ENCODE measurements at places on chromosomes 1 and 21.
A peak's percentile ranks its signal among the peaks of the same experiment; 100 is the strongest.

- no peak for DNase-seq
Measured at GRCh38 chr1:102837551-102837950, 270.8 kb downstream of the COL11A1 start.

DNA sequence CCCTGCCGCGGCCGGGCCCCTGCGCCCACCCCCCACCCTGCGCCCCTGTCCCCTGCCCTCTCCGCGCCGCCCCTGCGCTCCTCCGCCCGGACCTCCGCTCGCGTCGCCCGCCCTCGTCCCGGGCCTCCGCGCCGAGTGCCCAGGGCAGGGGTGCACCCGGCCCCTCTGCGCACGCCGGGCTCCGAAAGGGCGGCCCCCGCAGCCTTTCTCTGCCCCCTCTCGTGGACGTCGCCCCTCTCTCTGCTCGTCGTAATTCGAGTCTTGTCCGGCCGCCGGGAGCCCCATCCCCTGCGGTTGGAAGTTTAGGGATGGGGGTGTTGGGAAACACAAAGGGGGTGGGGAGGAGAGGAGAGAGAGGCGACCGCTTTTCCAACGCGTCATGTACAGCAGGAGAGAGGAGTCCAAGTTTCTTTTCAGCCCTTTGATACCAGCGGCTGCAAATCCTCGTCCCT lies 407 bp downstream of the GALNT2 start:
- no peak for DNase-seq

DNA sequence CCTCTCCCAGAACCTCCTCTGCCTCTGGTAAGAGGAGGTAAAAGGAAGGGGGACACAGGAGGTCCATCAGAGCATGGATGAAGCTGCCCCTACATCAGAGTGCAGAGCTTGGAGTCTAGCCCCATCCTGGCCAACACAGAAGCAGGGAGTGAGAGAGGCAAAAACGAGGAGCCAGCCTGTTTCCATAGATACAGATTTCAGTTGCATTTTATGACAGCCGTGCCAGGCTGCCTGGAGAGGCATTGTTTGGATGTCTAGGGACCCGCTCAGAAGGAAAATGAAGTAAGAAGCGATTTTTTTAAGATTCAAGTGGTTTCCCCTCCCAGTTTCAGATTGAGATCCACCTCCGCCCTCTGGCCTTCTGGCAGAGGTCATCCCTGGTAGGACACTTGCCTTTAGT lies 11.5 kb upstream of the GJA8 start:
- no peak for DNase-seq

- peak; percentile 74 for DNase-seq
Measured at GRCh38 chr1:19123837-19124236, 86.2 kb downstream of the UBR4 start.

- DNase-seq = no peak
Measured at GRCh38 chr1:111852261-111852721, 96.6 kb downstream of the DDX20 start.

- no peak for DNase-seq
Measured at GRCh38 chr21:45356653-45357435, 48.1 kb upstream of the COL18A1 start.

DNA sequence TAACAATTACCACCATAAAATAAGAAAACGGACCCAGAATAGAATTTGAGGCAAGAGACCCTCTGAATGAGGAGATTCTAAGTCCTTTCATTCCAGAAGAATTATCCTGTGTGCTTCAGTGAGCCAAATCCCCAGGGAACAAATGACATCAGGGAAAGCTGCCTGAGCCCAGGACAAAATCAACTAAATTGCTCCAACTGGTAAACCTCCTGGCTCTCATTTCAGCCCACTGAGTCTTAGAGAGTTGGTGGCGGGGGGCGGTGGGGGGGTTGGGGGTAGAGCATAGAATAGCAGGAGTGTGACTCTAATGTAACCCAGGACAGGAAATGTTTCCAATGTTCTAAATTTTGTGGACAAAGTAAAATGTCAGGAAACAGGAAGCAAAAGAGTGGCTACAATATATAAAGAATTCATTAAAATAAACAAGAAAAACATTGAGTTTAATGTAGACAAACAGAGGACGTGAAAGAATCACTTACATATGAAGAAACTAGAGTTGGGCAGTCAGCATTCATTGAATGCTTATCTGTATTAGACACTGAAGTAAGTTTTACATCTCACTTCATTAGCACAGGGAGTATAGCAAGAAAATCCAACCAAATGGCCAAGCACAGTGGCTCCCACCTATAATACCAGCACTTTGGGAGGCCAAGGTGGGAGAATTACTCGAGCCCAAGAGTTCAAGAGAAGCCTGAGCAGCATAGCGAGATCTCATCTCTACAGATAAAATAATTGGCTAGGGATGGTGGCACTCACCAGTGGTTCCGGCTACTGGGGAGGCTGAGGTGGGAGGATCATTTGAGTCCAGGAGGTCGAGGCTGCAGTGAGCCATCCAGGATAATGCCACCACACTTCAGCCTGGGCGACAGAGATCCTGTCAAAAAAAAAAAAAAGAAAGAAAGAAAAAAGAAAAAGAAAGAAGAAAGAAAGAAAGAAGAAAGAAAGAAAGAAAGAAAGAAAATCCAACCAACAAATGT lies 75.1 kb downstream of the DHRS3 start:
- DNase-seq = no peak

- no peak for DNase-seq
Measured at GRCh38 chr1:160623862-160624261, 23.0 kb downstream of the SLAMF1 start.

- DNase-seq = no peak
Measured at GRCh38 chr21:24276204-24276603, 1331.1 kb downstream of the MRPL39 start.

GRCh38 chr1:24683713-24684162 lies 40.6 kb downstream of the SRRM1 start:
- DNase-seq = no peak

GRCh38 chr21:38499296-38499695 lies 1.0 kb upstream of the ERG start:
- DNase-seq = no peak

GRCh38 chr1:240956424-240956823 lies 344.5 kb upstream of the GREM2 start:
- no peak for DNase-seq

GRCh38 chr1:54982739-54983138 lies 2.3 kb downstream of the TMEM61 start:
- no peak for DNase-seq

- DNase-seq = no peak
Measured at GRCh38 chr21:28871388-28872010, 121.2 kb downstream of the LTN1 start.

- no peak for DNase-seq
Measured at GRCh38 chr21:41678924-41679318, 87.9 kb downstream of the RIPK4 start.

DNA sequence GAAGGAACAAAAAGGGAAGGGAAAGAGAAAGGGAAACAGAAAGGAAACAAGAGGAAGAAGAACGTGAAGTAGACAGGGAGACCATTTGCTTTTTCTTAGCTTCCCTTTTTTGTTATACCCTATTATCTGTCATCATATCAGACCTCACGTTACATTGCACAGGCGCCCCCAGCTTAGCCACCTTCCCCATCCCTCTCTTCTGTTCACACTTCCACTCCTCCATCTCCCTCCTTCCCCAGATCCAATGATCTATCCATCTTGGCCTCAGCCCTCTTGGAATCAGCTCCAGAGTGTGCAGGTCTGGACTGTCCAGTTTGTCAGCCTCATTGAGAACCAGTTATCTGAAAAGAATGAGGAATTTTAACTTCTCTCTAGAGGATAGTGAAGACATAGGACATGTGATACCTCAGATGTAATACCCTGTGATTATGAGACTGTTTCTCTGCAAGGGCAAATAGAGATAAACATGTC lies 101.1 kb upstream of the ERRFI1 start:
- no peak for DNase-seq

DNA sequence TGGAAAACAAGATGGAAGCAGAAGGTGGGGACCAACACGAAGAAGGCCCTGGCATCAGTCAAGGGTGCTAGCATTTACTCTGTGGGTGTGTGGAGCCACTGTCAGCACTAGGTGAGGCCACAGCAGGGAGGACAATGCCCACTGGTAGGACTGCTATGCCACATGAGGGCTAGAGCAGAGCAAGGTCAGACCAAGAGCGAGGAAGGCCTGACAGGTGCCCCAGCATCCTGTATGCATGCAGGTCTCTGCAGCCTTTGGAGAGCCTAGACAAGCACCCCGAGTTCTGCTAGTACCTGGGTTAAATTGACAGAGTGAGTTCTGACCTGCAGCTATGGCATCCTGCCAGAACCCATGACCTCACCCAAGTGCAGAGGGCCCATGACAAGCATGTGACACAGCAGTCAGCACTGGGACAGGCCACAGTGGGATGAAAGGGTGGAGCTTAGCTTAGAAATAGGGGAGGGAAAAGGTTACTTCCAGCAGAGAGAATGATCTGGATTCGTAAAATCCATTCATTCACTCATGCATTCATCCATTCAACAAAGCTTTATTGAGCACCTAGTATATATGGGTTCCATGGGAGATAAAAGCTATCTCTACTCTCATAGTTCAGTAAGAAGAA lies 9.0 kb upstream of the CSF1 start:
- DNase-seq = no peak

- DNase-seq = no peak
Measured at GRCh38 chr1:43352881-43353280, 5.9 kb upstream of the CDC20 start.

- DNase-seq = no peak
Measured at GRCh38 chr1:3066826-3067225, 2.2 kb upstream of the PRDM16 start.

DNA sequence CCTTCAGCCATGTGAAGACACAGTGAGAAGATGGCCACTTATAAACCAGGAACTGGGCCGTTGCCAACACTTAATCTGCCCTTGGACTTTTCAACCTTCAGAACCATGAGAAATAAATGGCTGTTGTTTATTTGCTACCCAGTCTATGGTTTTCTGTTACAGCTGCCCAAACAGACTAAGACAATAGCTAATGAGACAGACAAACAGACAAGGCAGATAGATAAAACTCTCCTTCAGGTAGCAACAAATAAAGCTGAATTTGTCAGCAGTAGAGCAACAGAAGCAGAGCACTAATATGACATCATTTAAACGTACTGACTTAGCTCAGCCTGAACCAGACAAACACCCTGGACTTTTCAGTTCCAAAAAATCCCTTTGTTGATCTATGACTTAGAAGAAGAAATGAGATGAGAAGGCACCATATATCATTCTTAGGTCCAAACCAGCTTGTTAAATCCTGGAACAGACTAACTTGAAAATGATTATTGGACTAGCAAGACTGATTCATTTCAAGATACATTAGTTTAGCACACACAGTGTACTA lies 27.0 kb downstream of the ZZZ3 start:
- DNase-seq = no peak

DNA sequence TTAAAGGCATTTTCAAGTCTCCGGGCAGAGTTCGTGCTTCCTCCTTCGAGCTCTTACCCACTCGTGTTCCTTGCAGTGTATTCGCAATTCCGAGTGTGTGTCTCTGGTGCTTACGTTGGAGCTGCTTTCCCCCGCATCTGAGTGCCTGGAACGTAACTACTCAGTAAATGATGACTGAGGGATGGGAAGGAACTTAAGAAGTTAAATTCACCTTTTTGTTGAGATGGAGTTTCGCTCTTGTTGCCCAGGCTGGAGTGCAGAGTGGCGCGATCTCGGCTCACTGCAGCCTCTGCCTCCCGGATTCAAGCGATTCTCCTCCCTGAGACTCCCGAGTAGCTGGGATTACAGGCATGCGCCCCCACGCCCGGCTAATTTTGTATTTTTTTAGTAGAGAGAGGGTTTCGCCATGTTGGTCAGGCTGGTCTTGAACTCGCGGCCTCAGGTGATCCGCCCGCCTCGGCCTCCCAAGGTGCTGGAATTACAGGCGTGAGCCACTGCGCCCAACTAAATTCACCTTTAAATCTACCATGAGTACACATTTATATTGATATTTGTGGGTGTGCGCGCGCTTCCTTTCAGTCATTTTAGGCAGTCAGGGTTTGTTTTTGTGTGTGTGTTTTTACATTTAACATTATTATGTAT lies 837 bp downstream of the NDUFS5 start:
- DNase-seq = no peak

- no peak for DNase-seq
Measured at GRCh38 chr1:173234899-173235298, 27.8 kb upstream of the TNFSF4 start.

DNA sequence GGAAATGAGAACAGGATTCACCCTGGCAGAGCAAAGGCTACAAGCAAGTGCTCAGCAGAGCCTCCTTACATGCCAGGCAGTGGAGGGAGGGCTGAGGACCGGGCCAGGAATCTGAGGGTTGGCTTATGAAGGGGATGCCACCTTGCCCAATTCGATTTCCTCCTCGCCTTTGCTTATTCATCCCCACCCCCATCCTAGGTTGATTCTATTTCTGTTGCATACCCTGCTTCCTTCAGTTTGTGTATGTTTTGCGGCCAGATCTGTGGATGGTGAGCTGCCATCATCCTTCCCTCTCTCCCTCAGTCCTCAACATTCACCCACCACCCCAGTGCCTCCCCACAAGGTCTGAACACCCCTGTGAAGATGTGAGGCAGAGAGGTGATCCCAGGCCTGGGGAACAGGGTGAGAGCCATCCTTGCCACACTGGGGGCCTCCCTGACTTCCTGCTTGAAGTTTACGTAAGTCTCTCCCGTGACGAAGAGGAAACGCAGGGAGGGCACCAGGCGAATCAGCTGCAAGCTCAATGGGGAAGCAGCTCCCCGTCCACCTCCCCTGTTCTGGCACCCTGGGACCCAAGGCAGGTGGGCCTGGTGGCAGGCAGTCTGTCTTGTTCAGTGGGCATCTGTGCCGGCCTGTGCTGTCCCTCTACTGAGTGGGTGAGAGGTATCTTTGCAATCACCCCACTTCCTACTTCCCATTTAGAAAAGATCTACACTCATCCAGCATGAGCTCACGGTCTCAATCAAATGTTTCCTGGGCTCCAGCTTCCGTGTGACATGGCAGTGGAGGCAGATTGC lies 50.6 kb upstream of the CNTN2 start:
- DNase-seq = no peak

DNA sequence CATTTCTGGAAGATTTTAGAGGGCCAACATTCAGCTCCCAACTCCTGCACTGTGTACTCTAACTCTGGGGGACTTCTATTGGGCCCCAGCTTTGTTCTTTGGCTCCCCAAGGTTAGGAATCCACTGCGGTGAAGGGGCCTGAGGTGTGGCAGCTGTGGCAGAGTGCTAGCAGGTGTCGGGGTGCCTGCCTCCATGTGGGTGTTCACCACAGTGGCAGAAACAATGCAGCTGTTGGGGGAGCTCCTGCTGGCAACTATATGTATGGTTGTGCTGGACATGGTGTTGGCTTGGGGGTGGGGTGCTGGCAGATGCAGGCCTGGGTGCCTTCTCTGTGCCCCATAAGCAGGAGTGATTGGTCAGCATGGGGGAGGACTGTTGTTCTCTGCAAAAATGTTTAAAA lies 95.5 kb downstream of the ST6GALNAC3 start:
- DNase-seq = no peak

- DNase-seq = no peak
Measured at GRCh38 chr1:30024411-30025195, 698.8 kb downstream of the MATN1 start.

DNA sequence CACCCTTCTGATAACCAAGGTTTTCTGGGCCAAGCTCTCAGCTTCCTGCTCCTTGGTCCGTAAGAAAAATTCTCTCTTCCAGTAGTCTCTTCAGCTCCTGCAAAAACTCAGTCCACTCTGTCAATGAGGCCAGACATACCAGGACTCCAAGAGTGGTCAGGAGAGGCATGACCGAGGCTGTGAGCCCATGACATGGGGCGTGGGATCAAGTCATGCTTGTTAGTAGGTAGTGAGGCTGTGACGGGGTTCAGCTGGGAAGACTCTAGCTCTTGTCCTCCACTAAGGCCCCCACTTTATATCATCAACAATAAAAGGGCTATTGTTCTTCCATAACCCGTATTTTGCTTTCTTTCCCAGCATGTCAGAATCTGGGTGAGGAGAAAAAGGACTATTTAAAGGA lies 10.1 kb upstream of the HCRTR1 start:
- no peak for DNase-seq
